Stimulated activated CD8-positive, alpha-beta memory T cell treated with anti-CD3 and anti-CD28 coated beads, Interleukin-12 subunit alpha, Interleukin-12 subunit beta, amount 100 ng/mL, for 4 hours (primary cell): ENCODE measurements at places on chromosomes 11 and 22.

DNA sequence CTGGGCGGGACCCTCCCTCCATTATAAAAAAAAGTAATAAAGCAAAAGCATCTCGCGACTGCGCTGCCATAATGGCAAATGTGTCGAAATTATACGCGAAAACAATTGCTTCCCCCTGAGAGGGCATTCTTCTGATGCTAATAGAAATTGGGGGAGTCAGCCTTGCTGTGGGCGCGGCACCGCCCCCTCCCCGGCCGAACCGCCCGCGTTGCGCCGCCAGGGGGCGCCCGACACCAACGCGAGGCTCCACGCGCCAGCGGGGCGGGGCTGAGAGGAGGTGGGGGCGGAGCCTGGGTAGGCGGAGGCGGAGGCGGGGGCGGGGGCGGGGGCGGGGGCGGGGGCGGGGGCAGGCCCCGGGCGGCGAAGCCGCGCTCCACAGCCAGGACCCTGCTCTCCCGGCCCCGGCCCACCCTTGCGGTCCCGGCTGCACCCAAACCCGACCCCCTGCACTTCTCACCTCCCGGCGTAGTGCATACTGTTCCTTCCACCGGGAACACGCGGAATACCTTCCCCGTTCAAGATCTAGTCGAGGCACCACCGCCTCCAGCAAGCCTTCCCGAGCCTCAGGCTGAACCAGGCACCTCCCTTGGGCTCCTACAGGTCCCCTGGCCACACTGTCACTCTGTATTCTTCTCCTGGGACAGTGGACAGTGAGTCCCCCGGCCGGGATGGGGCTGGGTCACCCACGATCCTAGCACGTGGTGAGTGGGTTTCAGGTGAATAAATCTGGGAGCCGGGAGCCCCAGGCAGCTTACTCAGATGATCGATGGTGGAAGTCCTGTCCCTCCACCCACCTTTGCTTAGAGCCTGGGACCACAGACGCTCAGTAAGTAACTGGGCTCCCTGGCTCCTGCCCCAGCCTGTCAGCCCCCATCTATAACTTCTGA lies 15.5 kb upstream of the UPK3A start:
- peak; percentile 78 for DNase-seq

DNA sequence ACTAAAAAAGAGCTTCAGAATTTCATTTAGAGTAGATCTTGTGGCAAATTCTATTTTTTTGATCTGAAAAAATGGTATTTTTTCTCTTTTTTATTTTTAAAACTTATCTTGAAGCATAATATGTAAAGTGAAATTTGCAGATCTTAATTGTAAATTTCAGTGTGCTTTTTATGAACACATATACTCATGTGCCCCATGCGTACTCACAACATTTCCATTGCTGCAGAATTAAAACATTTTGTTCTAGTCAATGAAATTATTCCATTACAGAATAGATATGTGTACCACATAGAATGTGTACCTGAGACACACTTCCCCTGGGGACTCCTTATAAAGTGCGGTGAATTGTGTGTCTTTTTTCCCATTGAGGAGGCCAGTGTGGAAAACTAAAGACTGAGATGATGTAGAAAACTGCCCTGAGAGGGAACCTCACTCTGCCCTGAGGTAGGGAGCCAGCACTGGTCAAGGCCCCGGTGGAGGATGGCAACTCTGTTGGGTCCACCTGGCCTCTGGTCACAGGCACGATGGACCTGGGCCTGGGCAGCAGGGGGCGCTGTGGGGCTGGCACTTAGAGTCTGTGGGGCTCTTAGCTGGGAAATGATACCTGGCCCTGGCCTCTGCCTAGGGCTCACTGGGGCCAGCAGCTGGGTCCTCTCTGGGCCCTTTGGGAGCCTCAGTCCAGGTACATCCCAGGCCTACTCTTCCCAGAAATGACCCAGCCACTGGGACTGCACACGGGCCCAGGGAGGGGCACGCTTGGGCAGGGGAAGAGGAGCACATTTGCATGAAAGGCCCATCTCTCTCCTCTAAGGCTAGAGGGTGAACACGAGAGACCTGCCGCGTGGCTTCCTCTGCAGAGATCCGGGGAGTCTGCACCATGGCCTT lies 77.9 kb upstream of the TOP3B start:
- no peak for DNase-seq

DNA sequence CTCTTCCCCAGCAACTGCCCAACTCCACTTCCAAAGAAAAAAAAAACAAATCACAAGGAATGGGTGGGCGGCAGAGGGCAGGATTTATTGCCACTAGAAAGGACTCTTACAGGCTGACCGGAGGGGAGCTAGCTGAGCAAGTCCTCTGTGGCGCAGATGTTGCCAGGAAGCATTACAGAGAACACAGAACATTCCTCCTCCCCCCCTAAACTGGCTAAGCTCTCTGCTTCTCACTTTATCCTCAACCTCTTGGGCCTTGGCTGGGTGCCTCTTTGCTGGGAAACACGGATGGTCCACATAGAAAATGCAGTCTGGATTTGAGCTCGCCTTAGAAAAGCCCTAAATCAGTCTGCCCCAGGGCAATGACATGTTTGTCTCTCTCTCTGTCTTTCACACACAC lies 12.6 kb upstream of the FJX1 start:
- DNase-seq = no peak

- peak; percentile 21 for DNase-seq
Measured at GRCh38 chr11:125164422-125165110, at the start of gene PKNOX2. Gene PKNOX2 (plus strand): TSS chr11:125164751. CDS start chr11:125351306, 186,555 bp downstream.

GRCh38 chr11:16612566-16613261 lies 125.7 kb upstream of the C11orf58 start:
- no peak for DNase-seq

GRCh38 chr11:8093931-8094575 lies 13.0 kb downstream of the TUB start:
- no peak for DNase-seq

DNA sequence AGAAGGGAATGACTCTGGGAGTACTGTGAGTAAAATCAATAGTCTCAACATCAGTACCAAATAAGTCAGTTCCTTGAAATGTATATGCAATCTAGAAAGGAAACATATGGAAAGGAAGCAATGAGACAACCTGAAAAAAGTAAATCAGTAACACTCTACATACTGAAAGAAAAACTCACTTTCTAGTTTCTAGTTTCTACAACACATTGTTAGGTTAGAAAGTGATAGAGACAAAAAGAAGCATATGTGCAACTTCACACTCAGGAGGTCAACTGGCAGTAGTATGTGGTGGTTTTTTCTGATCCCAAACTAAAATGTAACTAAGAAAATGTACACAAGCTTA lies 156.5 kb upstream of the SOX6 start:
- no peak for DNase-seq

DNA sequence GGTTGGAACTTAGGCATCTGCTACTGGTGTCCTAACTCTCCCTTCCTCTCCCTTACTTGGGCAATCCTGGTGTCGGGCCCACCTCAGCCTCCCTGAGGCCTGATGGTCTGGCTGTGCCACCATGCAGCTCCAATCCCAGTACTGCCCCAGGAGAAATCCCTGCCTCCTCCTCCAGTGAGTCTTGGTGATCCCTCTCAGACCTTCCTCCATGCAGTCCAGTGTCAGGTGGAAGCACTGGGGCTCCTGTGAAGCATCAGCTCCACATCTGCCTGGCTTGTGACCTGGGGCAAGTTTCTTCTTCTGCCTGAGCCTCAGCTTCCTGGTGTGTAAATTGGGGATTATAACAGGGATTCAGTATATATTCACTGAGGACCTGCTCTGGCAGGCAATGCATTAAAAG lies 1.8 kb upstream of the PELI3 start:
- DNase-seq = no peak

- no peak for DNase-seq
Measured at GRCh38 chr11:67062526-67063373, 6.1 kb downstream of the RHOD start.

- no peak for DNase-seq
Measured at GRCh38 chr11:47533690-47534151, 19.2 kb downstream of the CELF1 start.

DNA sequence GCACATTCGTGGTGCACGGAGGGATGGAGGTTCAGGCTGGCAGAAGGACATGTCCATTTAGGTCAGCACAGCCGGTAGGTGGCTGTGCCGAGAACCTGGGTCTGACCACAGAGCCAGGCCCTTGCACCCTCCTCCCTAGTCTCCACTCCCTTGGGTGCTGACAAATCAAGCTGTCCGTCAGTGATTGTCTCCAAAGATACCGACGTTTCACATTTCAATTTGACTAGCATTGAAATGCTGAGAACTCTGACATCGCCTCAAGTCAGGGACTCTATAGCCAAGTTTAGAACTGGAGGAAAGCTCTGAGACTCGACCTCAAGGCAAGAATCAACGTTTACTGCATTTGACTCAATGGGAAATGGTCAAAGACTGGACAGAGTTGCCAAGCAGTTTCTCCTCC lies 1321.1 kb downstream of the TBC1D22A start:
- no peak for DNase-seq

GRCh38 chr11:50181334-50181733 lies 148.7 kb downstream of the OR4C45 start:
- DNase-seq = no peak

DNA sequence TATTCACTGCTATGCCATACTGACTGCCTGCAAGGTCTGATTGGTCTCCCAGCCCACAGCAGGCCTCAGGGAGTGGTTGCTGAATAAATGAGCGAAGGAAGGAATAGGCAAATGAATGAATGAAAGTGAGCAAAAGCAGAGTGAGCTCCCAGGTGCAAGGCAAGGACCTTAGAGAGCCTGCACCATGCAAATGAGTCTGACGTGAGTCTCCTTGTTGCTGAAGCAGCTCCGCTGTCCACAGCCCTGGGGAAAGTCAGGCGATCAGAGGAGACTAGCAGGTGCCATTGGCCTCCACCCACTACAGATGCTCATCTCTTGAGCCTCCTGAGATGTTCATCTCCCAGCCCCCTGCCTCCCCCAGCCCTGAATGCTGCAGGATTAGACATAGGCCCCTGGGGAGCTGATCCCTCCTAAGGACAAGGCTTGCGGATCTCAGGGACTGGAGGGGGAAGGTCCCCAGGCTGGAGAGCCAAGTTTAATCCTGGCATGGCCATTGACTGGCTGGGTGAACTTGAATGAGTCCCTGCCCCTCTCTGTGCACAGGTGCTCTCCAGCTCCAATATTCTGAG lies 22.1 kb downstream of the GDPD5 start:
- DNase-seq = no peak

DNA sequence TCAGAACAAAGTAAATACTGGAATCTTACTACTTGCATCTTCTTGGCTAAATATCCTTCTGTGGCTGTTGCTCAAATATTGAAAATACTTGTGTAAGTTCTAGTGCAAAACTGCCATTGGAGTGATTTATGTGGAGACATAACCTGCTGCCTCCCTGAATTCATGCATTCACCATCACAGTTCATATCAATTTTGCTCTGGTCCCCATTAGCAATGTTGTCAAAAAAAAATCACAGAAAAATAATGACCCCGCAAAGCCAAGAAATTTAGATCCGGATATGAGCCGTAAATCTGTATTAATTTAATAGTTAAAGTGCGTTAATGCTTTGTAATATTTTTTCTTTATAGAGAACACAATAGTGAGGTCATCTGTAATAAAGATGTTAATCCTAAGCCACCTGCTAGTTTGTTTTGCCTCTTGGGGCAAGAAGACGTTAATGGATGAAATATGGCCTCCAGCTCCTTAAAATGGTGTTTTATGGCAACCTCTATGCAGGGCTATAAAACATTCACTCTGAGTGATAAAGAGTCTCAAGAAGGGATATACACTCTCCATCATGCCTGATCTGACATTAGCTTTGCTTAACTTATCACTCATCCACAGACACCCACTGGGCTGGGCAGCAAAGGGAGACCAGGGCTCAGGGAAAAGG lies 255.9 kb downstream of the INSC start:
- no peak for DNase-seq

GRCh38 chr11:123046473-123047259 lies 15.3 kb downstream of the HSPA8 start:
- no peak for DNase-seq

GRCh38 chr11:16812274-16812673 lies 73.8 kb downstream of the C11orf58 start:
- DNase-seq = no peak

- no peak for DNase-seq
Measured at GRCh38 chr22:19524170-19525115, at the start of gene CLDN5. Gene CLDN5 (minus strand): TSS chr22:19524410. CDS start chr22:19524255, 155 bp downstream.

DNA sequence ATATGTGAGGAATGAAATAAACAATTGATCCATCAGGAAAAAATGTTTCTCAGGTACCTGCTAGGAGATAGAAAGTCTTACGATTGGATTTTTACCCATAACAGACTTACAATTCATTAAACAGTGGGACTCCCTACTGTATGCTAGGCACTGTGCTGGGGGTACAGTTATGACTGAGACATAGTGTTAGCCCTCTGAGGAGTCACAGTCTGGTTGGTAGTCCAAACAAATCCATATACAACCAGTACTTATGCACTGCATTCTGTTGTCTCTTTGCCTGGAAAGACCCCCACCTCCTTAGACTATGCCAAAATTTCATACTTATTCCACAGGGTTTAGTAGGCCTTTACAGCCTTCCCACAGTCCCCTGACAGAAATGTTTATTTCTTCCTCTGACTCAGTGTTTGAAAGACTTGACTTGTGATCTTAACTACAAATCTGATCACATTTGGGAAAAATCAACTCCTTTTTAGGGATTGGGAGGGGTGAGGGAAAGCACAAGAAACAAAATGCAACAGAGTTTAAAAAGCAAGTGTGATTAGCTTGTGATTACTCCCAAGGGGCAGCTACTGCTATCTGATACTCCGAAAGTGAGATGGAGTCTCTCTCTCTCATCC lies 69.4 kb upstream of the HORMAD2 start:
- DNase-seq = no peak

DNA sequence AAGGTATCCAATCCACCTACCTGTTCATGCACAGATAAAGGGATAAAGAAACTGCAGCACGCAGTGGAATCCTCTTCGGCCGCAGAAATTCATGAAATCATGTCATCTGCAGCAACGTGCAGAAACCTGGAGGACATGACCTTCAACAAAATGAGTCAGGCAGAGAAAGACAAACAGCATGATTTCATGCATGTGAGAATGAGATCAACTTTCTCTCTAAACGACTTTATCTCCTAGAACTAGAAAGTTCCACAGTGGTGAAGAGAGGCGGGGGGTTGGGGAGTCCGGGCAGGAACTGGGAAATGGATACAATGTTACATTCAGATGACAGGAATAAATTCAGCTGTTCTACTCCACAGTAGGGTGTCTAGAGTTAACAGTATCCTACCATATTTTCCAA lies 9.9 kb downstream of the RGL4 start:
- DNase-seq = no peak

GRCh38 chr11:62605902-62606301 lies 4.2 kb upstream of the MTA2 start:
- DNase-seq = no peak

- no peak for DNase-seq
Measured at GRCh38 chr11:112211536-112211935, 14.7 kb upstream of the PTS start.

GRCh38 chr11:65476632-65477148 lies 22.2 kb upstream of the MALAT1 start:
- no peak for DNase-seq

GRCh38 chr11:78662811-78663210 lies 88.1 kb upstream of the NARS2 start:
- DNase-seq = no peak

GRCh38 chr11:98600103-98600502 lies 420.6 kb upstream of the CNTN5 start:
- no peak for DNase-seq
